ENCODE measurements at places on chromosomes 13 and 19. TPM values are rescaled to one million over a fixed set of nuclear protein-coding genes. Genes with fewer than 3 reads are reported as not detected.

MCEMP1 gene
- total RNA-seq, result 0.23 TPM

FAM124A gene
- 13.9 TPM for total RNA-seq

METTL21C gene
- not detected for total RNA-seq

COL4A2 gene
- 200 TPM for total RNA-seq

FFAR3 gene
- total RNA-seq, result not detected

MAMSTR gene
- total RNA-seq, result 1.5 TPM

- peak; percentile 13 for DNase-seq
These were observed 6.2 kb downstream of the ATP4B start for GRCh38 chr13:113651511-113652403.

DNA sequence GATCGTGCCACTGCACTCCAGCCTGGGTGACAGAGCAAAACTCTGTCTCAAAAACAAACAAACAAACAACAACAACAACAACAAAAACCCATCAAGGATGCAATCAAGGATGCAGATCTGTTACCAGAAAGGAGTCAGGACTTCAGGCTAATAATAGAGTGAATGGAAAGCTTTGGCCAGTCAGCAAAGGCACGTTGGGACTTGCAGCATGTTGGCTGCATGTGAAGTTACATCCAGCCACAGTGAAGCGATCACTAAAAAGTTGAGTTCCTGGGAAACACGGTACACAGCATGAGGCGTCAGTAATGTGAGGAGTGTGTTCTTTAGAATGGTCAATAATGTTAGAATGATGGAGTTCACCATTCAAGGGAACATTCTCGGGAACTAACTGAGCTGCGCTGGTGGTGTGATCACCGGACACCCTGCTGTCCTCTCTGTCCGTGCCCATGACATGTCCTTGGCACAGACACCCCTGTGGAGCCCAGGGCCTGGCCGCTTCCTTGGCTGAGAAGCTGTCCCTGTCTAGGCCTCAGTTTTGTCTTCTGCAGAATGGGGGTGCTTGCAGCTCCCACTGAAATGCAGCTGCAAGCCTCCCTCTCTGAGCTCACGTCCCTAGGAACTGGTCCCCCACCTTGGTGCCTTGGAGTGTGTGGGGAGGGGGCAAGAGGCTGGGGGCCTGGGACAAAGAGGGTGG, 2.3 kb upstream of the LGALS7B start:
- no peak for DNase-seq

DNA sequence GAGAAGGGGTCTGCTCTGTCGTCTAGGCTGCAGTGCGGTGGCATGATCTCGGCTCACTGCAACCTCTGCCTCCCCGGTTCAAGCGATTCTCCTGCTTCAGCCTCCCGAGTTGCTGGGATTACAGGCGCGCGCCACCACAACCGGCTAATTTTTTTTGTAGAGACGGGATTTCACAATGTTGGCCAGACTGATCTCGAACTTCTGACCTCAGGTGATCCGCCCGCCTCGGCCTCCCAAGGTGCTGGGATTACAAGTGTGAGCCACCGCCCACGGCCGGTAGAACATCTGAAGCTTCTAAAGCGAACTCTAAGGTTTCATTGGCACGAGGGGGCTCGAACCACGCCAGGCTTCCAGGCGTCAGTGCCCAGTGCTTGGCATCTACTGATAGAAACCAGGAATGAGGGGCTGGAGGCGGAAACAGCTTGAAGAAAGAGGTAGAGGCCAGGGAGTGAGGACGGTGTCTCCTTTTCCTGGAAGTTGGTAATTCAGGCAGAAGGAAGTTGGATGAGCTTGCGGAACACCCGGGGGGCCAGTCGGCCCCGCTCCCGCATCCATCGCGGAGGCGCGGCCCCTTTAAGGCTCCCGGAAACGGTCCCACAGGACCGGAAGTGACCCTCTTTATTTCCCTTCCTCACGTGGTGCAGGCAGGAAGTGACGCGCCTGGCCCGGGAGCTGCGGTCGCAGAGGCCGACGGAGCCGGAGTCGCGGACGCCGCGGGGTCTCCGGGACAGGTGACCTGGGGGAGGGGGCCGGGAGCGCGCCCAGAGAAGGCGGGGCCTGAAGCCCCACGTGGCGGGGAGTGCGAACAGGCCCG, at the start of gene CCDC9:
Gene CCDC9, plus strand, starts transcription at position 647 of the 814 bp plus-strand sequence. CDS start 1,876 bp downstream, outside the sequence.
- peak; percentile 96 for DNase-seq

- no peak for DNase-seq
These were observed 27.7 kb downstream of the CYP2B6 start for GRCh38 chr19:41018736-41019290.

DNA sequence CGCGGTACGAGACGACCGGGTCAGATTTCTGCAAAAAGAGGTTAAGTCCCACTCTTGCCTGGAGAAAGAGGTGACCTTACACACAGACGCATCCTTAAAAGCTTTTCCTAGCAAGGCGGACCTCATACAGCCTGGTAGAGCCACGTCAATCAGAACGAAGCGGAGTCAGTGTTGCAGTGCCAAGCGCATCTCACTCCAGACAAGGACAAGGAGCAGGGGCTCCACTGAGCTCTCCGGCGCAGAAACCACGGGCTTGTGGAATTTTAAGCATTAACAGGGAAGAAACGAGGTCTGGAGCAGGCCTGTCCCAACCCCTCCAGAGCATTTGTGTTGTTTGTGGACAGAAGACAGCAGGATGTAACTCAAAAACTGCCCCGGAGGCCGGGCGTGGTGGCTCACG, 7.1 kb downstream of the EEF2 start:
- no peak for DNase-seq

- no peak for DNase-seq
These were observed 1102.0 kb upstream of the SPRY2 start for GRCh38 chr13:81442904-81443303.

DNA sequence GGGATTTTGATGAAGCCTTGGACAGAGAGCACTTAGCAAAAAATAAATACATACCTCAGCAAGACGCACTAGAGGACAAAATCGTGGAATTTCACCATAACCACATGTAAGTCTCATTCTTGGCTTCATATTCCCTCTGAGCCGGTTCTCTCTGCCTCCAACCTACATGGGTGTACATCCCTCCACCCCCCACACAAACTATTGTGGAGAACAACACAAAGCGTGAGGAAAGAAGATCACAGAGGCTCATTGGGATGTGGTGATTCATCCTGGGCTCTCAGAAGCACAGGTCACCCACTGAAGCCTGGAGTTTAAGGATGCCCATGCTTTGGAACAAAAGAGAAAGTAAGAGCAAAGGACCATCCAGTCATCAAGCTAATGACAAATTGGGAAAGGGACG, 192.2 kb downstream of the STK24 start:
- no peak for DNase-seq
